ENCODE measurements at places on chromosomes 5 and 9.

GRCh38 chr5:38554861-38555260 is 1.6 kb downstream of the LIFR start:
- DNase-seq: no peak

DNA sequence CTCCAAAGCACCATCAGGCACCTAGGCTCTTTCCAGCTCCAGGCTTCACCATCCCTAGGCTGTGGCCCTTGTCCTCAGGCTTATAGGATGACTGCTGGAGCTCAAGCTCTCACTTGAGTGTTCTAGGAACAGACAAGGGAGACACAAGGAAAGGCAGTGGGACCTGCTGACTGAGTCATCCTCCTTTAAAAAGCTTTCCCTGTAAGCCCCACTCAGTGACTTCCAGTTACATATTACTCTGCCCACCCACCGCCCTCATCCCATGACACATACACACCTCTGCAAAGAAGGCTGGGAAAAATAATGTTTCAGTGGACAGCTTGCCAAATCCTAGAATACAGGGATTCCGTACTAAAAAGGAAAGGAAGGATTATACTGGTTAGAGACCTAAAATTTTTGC is 154.2 kb upstream of the ZNF366 start:
- no peak for DNase-seq

DNA sequence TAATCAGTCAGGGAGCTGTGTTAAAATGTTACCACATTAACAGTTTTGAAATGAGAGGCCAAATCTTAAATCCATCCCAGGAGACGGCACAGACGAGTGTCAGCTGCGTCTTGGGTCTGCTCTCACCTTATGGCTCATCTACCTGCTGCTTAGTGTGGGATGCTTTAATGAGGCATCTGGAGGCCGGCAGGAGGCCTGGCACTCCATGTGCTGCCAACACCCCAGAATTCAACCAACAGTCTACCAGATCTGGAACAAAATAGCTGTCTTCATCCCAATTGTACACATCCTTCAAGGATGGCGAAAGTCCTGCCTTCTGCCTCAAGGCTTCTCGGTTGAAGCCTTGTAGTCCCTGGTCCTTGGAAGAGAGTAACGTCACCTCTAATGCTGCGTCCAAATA is 12.0 kb downstream of the PRKACG start:
- no peak for DNase-seq

DNA sequence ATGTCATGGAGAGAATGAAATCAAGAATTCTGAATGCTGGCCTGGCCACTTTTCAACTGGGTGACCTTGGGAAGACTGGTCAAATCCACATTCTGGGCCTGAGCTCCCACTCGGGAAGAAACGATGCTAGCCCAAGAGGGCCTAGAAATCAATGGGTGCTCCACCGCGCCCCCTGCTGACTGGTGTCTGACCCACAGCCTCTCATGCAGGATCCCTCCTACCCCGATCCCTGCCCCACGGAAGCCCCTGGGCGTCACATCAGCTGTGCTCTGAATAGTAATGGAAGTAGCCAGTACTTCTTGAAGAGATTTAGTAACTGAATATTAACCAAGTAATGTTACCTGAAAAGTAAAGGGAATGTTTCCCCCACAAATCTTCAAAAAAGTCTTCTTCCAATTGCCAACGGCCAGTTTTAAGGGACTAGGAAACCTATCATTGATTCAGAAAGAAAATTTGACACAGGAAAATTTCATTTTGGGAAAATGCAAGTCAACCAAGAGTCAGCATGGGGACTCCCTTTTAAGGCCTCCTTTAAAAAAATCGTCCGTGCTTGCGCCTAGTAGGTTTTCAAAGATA is 43.9 kb downstream of the CRB2 start:
- no peak for DNase-seq

GRCh38 chr9:91028166-91028827 is 226.7 kb downstream of the SYK start:
- no peak for DNase-seq

DNA sequence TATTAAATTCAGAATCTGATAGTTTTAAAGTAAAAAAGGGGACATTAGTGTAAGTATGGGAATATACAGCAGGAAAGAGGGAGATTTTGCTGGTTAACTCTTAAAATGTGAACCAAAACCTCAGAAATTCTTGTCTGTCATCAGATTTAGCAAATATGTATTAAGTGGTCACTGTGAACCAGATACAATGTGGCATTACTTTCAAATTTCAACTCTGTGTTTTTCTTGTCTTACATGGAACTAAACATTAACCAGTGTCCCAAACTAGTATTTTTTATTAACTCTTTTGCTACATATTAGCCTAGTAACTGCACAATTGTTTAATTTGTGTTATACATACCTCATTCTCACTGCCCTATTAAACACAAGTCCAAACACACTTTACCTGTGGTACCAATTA is 259.9 kb upstream of the RASA1 start:
- no peak for DNase-seq

- no peak for DNase-seq
These were observed 52.3 kb downstream of the CAST start for GRCh38 chr5:96714450-96714849.

- no peak for DNase-seq
These were observed 133.7 kb downstream of the KIF4B start for GRCh38 chr5:155147222-155147621.

DNA sequence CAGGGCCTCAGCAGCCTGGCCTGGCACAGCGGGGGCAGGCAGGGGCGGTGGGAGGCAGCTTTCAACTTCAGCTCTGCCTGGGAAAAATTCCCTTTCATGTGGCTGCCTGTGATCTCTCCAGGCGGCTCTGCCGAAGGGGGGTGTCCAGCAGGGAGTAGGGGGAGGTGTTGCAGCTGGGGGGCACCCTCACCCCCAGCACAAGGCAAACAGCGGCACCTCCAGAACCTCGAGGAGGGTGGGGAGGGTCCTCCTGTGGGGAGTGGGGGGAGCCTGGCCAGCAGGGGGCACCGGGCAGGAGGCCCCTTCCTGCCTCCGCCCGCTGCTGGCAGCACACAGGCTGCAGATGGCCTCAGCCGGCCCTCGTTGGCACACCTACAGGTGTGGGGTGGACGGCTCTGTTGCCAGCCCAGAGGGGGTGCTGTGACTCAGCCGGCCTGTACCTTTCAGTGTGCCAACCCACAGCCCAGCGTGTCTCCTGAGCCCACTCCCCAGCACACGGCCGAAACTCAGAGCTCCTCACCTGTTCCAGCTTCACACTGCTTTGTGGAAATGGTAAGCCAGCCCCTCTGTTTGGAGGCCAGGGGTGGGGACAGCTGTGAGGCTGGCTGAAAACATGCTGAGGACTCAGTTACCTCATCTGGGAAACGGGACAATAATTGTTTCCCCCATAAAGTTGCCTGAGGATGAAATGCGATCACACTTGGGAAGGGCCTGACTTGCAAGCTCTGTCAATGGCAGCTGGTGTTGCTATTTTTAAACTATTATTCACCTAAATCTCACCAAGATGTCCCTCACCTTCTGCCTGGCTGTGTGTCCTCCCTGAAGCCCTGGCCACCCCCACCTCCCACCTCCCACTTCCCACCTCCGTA is 37.0 kb downstream of the CXXC5 start:
- DNase-seq: no peak

- DNase-seq: no peak
These were observed 58.7 kb upstream of the CTSL start for GRCh38 chr9:87667164-87667738.

- DNase-seq: no peak
These were observed 10.3 kb downstream of the GBGT1 start for GRCh38 chr9:133153227-133154096.

DNA sequence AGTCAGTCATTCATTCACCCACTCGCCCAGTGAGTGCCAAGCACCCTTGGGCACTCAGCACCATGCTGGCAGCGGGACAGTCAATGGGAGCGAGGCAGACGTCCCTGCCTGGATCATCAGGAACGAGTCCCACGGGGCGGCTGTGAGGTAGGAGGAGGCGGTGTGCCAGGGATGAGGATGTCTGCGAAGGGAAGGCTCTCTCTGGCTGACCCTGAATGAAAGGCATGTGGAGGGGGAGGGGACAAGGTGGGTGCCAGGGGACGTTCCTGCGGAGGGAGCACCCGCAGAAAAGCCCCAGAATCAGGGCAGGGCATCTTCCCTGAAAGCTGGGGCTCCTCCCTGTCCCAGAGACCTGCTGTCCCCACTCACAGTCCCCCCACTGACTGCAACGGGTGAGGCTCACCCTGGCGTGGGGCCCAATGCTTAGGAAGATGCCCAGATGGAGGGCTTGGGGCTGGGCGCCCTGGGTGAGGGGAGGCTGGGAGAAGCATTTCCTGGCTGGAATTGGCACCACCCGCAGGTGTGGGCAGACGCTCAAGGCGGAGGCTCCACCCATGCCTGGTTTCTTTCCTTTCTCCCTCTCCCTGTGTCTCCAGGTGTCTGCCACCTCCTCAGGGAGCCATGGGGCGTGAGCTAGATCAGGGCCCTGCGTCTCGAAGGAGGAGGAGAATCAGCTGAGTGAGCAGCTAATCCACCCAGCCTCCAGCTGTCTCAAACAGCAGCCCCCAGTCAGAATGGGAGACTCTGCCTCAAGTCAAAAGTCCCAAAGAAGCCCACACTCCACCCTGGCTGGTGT is 179.0 kb upstream of the PPP1R26 start:
- DNase-seq: no peak

- DNase-seq: no peak
These were observed 15.2 kb upstream of the CORO2A start for GRCh38 chr9:98207606-98208005.

- no peak for DNase-seq
These were observed 25.3 kb upstream of the SLC1A1 start for GRCh38 chr9:4464911-4465513.

GRCh38 chr9:114968671-114969070 is 38.3 kb upstream of the TNFSF8 start:
- no peak for DNase-seq

GRCh38 chr9:88090151-88090581 is 48.1 kb downstream of the SPATA31C2 start:
- DNase-seq: no peak

GRCh38 chr9:130498298-130498917 is 53.6 kb downstream of the ASS1 start:
- no peak for DNase-seq

DNA sequence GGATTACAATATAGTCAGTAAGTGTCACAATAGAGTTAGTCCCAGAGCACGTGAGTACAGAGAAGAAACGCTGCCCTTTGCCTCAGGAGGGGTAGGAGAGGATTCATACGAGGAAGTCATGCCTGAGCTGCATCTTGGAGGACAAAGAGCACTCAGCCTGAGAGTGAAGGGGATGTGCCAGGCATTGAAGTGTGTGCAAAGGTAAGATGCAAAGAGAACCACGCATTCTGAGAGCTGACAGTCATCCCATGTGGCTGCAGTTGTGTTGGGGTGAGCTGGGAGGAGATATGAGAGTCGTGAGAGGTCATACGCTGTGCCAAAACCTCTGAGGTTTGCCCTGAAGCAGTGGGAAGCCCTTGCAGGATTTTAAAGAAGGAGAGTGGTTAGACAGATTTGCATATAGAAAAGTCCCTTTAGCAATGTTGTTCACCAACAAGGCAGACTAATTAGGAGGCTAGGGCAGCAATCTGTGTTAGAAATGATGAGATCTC is 97.5 kb downstream of the PIP5K1B start:
- no peak for DNase-seq

DNA sequence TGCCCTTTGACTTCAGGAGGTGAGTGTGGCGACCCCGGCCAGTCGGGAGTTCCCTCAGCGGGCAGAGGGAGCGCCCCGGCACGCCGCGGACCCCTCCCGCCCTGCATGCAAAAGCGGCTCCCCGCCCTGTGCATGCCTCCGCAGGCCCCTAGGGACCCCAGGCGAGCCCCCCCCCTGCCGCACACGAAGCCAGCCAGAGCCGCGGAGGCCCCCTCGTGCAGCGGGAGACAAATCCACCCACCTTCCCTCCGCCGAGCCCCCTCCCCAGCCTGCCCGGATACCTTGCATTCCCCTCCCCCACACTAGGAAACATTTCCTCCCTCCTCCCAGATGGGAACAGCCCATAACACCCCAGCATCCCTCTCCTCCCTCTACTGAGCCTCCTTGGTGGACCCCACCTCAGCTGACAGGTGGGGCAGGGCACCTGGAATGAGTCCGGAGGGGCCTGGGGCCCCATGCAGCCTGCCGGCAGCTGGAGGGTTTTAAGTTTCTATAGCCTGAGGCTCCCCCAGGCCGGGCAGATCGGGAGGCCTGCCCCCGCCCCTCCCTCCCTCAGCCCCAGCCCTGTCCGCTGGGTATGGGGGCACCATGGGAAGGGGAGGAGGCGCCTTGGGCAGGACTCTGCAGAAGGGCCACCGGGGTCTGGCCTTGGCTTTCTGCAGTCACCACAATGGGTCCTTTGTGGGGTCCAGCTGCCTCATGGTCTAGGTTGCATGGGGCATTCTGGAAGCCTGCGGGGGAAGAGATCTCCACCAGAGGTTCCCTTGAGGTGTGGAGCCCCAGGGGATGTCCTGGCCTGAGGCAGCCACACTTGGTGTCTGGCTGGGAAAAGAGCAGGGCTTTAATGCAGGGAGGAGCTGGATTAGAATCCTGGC is 601 bp downstream of the ERGIC1 start:
- DNase-seq: no peak

- no peak for DNase-seq
These were observed 32.7 kb upstream of the SPARC start for GRCh38 chr5:151719228-151720000.

- peak; percentile 14 for DNase-seq
These were observed 8.7 kb downstream of the CCL21 start for GRCh38 chr9:34701023-34701768.

- DNase-seq: no peak
These were observed 307.8 kb downstream of the NR2F1-AS1 start for GRCh38 chr5:93273176-93273575.

- DNase-seq: no peak
These were observed 81.6 kb downstream of the PSD2 start for GRCh38 chr5:139877129-139877597.

DNA sequence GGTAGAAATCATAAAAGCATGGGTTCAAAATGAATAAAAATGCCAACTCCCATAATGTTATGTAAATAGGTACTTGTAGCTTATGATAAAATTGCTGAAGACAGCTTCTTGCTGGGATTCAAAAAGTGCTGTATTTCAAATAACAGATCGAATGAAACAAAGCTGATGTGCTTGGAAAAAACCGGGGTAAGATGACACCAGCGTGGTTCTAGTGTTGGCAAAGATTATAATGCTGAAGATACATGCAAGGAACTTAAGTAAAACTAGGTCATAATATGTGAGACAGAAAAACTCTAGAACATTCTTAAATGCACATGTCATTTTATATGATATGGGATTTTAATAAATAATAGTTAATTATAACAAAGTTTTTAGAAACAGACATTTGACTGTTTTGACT is 44.4 kb upstream of the APC start:
- no peak for DNase-seq

- no peak for DNase-seq
These were observed 58.0 kb upstream of the SYNPO start for GRCh38 chr5:150582241-150583109.

DNA sequence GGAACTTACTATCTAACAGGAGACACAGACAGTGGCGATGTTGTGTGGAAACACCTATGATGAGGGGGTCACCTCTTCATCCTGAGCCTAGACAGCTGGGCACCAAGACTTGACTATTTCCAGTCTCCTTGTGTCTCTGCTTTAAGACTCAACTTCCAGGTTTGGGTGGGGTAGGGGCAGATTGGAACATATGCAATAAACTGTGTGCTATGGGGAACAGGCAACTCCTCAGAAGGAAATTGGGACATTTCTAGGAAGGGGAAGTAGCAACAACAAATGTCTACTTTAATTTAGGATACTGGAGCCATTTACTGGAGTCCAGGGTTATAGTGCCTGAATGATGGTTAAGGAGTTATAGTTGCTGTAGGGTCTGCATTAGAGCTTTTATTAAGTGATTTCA is 57.3 kb downstream of the FGF18 start:
- no peak for DNase-seq

- DNase-seq: no peak
These were observed 84.3 kb downstream of the SMIM23 start for GRCh38 chr5:171869956-171870355.

Measured in HS-27A (cell line).